ENCODE measurements at places on chromosomes 13 and 19.

DNA sequence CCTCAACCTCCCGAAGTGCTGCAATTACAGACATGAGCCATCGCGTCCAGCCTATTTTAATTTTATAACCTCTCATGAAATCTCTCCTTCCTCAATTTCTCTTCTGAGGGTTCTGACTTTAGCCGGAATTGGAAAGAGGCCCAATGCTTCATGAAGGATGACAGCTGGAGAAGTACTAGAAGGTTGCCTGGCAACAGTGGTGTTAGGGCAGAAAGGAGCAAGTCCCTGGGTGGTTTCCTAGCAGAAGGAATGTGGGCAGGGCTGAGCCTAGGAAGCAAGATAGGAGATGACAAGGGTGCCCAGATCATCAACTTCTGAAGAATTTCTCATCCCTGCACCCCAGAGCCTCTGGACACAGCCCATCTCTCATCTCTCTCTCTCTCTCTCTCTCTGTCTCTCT is 25.8 kb downstream of the CACNG6 start:
- DNase-seq = no peak
- peaks cover 14% of the 10 kb centered on the region for H3K27me3 ChIP-seq
- no peak overlapping the region for H3K27ac ChIP-seq
- no peak overlapping the region for H3K4me3 ChIP-seq

DNA sequence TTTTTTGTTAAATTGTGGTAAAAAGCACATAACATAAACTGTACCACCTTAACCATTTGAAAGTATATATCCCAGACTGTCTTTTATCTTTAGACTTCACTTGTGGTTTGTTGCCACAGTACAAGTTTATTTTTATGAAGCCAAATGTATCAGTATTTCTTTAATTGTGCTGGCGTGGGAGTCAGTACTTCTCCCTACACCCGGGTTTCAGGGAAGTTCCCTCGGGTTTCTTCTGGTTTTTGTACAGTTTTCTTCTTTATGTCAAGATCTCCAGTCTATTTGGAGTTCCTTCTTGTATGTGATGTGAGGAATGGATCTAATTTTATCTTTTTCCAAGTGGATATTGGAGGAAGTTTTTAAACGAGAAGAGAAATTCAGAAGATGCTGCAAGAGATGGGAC is 20.5 kb downstream of the CCDC8 start:
- no peaks in the 10 kb centered on the region for H3K27me3 ChIP-seq
- DNase-seq = no peak
- peaks cover 9% of the 10 kb centered on the region for H3K4me1 ChIP-seq
- H3K36me3 ChIP-seq = no peaks in the 10 kb centered on the region
- no peak overlapping the region for H3K4me3 ChIP-seq

- H3K27me3 ChIP-seq = no peaks in the 10 kb centered on the region
- DNase-seq = no peak
- H3K27ac ChIP-seq = peak within 1 kb of the TSS; percentile 53
- H3K4me3 ChIP-seq = no peak within 1 kb of the TSS
- no peaks in the 10 kb centered on the region for H3K4me1 ChIP-seq
These were observed at the start of gene ZNF98 for GRCh38 chr19:22422211-22422610. Gene ZNF98, minus strand, starts transcription at chr19:22422346. Its CDS starts 122 bp downstream, at chr19:22422224.

- H3K27ac ChIP-seq = no peak overlapping the region
- no peak for DNase-seq
- peaks cover 14% of the 10 kb centered on the region for H3K36me3 ChIP-seq
- peaks cover 61% of the 10 kb centered on the region for H3K4me1 ChIP-seq
- no peaks in the 10 kb centered on the region for H3K27me3 ChIP-seq
These were observed 120.6 kb downstream of the ABCC4 start for GRCh38 chr13:95180513-95181245.

DNA sequence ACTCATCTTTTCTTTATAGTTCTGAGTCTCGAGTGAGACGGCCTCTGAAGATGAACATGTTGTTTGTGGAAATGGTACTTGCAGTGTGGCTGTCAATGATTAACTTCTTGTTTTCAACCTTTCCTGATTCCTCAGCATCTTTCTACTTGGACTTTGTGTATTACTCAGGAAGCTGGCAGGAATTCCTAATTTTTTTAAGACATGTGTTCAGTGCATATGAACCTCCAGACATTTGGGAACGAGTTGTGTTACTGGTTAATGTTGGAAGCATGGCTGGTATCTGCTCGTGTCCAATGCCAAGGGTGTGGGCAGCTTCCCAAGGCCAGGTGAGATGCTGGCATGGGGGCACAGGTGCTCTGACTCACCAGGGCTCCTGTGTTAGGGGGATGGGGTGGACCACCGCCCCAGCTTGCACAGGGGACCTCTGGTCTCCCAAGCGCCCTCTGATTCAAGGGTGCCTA is 61.1 kb upstream of the MCF2L start:
- H3K27me3 ChIP-seq = peaks cover 2% of the 10 kb centered on the region
- no peak overlapping the region for H3K4me3 ChIP-seq
- H3K4me1 ChIP-seq = peaks cover 15% of the 10 kb centered on the region
- H3K36me3 ChIP-seq = peaks cover 6% of the 10 kb centered on the region
- DNase-seq = no peak

DNA sequence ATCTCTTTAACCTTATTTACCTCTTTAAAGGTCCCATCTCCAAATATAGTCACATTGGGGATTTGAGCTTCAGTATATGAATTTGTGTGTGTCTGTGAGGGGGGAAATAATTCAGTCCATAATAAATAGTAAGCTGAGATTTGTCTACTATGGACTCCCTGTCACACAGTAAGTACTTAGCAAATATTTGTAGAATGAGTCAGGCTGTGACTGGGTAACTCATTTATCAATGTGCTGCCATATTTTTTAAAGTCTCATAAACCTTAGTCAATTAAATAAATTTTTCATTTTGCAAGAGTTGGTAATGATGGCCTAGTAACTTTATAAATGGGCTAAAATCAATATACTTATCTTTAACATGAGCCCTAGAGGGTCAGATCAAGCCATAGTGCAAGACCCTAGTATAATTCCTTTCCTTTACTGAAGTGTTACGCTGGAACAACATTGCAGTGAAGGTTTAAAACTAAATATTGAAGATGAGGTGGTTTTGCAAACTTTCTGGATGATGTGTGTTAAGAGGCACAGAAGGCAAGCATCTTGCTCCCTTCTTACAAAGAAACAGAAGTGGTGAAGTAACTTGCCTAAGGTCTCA is 305.1 kb downstream of the KCNRG start:
- H3K4me3 ChIP-seq = no peak overlapping the region
- H3K27ac ChIP-seq = peak overlapping the region; percentile 78
- DNase-seq = no peak
- no peaks in the 10 kb centered on the region for H3K27me3 ChIP-seq

GRCh38 chr19:8161135-8161646 is 11.8 kb upstream of the FBN3 start:
- no peak overlapping the region for H3K27ac ChIP-seq
- H3K4me3 ChIP-seq = no peak overlapping the region
- H3K4me1 ChIP-seq = peaks cover 1% of the 10 kb centered on the region
- DNase-seq = no peak
- H3K36me3 ChIP-seq = no peaks in the 10 kb centered on the region

- no peak for DNase-seq
- peaks cover 35% of the 10 kb centered on the region for H3K27me3 ChIP-seq
- peaks cover 20% of the 10 kb centered on the region for H3K4me1 ChIP-seq
- peak overlapping the region; percentile 81 for H3K4me3 ChIP-seq
- no peaks in the 10 kb centered on the region for H3K36me3 ChIP-seq
- no peak overlapping the region for H3K27ac ChIP-seq
These were observed 1.7 kb downstream of the KLF5 start for GRCh38 chr13:73060251-73061160.

GRCh38 chr19:46014941-46015686 is 7.7 kb downstream of the PGLYRP1 start:
- peaks cover 16% of the 10 kb centered on the region for H3K4me1 ChIP-seq
- DNase-seq = peak; percentile 56
- peaks cover 8% of the 10 kb centered on the region for H3K27me3 ChIP-seq
- peak overlapping the region; percentile 85 for H3K4me3 ChIP-seq

DNA sequence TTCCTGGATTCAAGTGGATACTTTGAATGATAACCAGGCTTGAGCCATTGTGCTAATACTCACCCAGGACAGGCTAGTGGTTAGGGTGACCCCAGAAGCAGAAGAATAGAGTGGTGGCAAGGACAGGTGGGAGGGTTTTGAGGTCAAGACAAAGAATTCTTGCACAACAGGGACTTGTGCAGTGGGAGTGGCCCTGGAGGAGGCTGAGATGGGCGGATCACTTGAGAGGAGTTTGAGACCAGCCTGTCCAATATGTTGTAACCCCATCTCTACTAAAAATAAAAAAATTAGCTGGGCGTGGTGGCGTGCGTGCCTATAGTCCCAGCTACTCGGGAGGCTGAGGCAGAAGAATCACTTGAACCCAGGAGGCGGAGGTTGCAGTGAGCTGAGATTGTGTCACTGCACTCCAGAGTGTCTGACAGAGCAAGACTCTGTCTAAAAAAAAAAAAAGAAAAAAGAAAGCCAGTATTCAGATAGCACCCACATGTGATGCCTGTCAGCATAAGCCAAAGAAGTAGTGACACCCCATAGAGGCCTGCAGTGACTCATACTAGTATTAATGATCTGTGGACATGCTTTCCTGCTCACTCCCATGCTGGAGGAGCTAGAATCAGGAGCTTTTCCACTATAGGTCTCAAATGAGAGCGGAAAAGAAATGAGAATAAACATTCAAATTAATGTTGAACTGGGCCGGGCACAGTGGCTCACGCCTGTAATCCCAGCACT is 78.7 kb downstream of the RNF17 start:
- H3K4me1 ChIP-seq = peaks cover 2% of the 10 kb centered on the region
- no peaks in the 10 kb centered on the region for H3K36me3 ChIP-seq
- no peak overlapping the region for H3K4me3 ChIP-seq

DNA sequence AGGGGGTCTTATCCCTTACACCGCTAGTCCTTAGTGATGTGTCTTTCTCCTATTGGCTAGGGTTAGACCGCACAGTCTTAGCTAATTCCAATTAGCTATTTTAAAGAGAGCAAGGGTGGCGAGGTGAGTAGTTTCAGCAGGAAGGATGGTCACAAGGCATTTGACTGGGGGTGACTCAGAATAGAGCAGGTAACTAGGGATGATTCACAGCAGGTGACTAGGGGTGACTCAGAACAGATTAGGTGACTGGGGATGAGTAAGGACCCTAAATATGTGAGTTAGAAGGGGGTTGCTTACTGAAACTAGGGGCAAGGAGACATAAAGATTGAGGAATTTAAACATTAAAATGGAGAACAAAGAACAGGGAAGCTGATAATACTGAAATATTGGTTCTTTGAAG is 64.3 kb downstream of the ZNF66 start:
- no peaks in the 10 kb centered on the region for H3K36me3 ChIP-seq
- H3K27ac ChIP-seq = no peak overlapping the region
- H3K4me3 ChIP-seq = no peak overlapping the region
- H3K27me3 ChIP-seq = no peaks in the 10 kb centered on the region
- H3K4me1 ChIP-seq = no peaks in the 10 kb centered on the region

GRCh38 chr19:17411801-17412200 is 6.4 kb upstream of the BST2 start:
- no peak overlapping the region for H3K27ac ChIP-seq
- H3K4me3 ChIP-seq = no peak overlapping the region
- peaks cover 43% of the 10 kb centered on the region for H3K36me3 ChIP-seq
- peaks cover 20% of the 10 kb centered on the region for H3K4me1 ChIP-seq

- no peak overlapping the region for H3K27ac ChIP-seq
- no peaks in the 10 kb centered on the region for H3K27me3 ChIP-seq
- no peaks in the 10 kb centered on the region for H3K4me1 ChIP-seq
- no peak overlapping the region for H3K4me3 ChIP-seq
These were observed 71.9 kb downstream of the TRPC4 start for GRCh38 chr13:37797631-37798030.

DNA sequence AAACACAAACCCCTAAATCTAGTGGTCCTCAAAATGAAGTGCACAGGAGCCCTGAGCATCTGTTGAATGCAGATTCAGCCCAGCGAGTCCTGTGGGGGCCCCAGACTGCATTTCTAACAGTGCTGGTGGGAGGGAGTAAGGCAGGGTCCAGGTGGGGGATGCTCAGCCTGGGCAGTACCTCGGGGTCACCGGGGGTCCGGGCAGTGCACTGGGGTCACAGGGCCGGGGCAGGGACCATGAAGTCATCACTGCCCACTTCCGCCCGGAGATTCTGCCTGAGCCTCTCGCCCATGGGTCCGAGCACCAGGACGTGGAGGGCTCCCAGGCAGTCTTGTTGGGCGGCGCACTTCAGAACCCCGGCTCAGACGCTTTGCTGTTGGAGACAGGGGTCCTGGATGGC is 838 bp upstream of the ATP4B start:
- peaks cover 4% of the 10 kb centered on the region for H3K4me1 ChIP-seq
- no peaks in the 10 kb centered on the region for H3K27me3 ChIP-seq
- H3K4me3 ChIP-seq = no peak overlapping the region
- no peak overlapping the region for H3K27ac ChIP-seq

DNA sequence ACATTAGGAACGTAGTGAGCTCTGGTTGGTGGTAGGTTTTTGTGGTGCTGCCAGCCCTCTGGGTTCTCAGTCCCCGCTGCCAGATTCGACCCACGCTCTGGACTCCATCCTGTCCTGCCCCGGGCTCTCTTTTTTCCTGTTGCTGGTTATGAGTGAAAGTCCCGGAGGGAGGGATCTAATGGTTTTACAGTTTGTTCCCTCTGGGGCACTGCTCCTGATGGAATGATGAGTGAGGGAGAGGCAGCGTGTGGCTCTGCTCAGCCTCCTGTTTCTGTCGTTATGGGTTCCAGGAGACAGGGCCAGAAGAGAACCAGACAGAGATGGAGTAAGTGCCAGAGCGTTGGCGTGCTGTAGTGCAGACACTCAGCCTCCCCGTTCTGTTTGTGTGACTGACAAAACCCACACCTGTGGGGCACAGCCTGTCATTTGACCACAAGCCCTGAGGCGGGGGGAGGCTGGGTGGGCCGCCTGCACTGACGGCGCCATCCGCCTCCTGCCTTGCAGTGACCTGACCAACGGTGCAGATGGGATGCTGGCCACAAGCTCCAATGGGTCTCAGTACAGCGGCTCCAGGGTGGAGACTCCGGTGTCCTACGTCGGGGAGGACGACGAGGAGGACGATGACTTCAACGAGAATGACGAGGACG is 18.3 kb downstream of the ATP4B start:
- no peaks in the 10 kb centered on the region for H3K27me3 ChIP-seq
- H3K27ac ChIP-seq = no peak overlapping the region
- DNase-seq = peak; percentile 62
- peak overlapping the region; percentile 20 for H3K4me3 ChIP-seq
- peaks cover 5% of the 10 kb centered on the region for H3K4me1 ChIP-seq

- DNase-seq = peak; percentile 65
- H3K4me1 ChIP-seq = peaks cover 7% of the 10 kb centered on the region
- no peaks in the 10 kb centered on the region for H3K27me3 ChIP-seq
- peaks cover 92% of the 10 kb centered on the region for H3K36me3 ChIP-seq
- H3K4me3 ChIP-seq = no peak overlapping the region
- H3K27ac ChIP-seq = no peak overlapping the region
These were observed 17.2 kb downstream of the PKN1 start for GRCh38 chr19:14450168-14450874.
